ENCODE measurements at places on chromosomes 3 and 15.

- no peak for DNase-seq
Measured at GRCh38 chr3:14253022-14253706, 74.5 kb downstream of the LSM3 start.

GRCh38 chr3:185778821-185779220 is 46.0 kb downstream of the IGF2BP2 start:
- no peak for DNase-seq

DNA sequence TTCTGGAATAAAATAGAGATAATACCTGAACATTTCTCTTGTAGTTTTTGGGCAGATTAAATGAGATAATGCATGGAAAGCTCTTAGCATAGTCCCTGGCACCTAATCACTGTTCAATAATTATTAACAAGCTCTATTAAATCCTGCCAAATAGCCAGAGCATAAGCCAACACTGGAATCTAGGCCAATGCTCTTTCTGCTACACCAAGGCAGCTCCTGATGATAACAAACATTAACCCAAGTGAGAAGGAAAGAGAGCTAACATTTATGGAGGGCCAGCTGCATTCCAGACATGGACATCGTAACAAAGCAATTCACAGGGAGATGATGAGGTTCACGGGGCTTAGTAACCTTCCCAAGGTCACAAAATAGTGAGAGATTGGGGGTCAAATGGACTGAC is 23.3 kb downstream of the LARP6 start:
- DNase-seq: no peak

DNA sequence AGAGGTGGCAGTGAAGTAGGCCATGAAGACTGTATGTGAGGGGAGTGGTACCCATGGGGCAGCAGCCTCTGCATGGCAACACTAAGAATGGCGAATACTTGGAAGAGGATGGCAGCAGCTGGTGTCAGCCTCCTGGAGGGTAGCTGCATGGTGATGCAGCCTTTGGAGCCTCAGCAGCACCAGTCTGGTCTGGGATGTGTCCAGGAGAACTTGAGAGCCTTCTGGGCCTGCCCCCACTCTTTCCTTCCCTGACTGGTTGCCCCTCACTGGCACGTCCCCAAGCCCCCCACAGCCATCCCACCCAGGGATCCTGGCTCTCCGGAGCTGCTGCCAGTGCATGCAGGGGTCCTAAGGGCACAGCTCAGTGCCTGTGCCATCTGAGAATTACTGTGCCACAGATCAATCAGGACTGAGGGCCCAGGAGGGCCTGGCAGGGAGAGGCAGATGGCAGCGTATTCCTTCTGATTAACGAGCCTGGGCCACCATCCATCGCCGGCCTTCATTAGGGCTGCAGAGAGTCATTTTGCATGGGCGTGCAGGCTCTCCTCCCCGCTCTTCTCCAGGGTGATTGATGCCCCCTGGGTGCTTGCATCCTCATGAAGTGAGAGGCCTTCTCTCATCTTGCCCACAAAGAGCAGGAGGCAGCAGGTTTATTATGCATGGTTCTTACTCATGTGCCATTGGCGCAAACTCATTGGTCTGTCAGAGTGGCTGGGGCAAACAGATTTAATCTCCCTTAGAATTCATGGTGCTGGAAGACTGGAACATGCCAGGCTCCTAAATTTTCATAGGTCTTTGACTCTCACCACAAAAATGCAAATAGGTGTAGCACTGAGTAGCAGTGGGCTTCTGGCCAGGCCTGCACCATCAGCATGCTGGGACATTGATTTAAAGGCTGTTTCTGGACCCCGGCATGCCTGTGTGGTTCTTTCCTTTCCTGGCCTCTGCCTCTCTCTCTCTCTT is 116.8 kb downstream of the EPHB1 start:
- no peak for DNase-seq

DNA sequence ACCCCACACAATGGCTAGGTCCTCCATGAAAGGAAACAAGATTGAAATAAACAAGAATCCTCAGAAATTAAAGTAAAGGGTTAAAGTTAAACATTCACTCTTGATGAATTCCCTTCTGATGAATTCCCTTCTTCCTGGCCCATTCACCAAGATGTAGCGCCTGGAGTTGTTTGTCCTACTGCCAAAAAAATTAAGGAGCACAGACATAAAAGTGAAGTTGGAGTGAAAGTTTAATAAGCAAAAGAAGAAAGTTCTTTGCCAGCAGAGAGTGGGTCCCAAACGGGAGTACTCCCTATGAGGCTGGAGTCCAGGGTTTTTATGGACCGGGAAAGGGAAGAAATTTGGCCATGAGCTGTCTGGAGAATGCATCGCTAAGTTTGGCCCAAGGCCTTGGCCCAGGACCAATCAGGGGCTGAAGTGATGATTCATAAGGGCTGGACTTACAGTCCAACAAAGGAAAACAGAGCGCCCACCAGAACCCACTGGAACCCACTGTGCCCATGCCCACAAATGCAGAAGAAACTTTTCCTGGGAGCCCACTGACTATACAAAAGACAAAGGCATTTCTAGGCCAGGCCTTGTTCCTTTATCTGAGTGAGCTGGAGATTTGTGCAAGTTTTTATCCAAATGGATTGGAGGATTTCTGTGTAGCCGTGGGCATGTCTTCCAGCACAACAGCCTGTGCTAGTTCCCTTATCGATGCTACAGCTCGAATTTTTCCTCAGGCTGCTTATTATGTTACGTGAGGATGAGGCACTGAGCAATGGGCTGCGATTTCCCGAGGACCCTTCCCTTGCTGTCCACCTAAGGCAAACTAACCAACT is 1561.6 kb downstream of the OTOL1 start:
- no peak for DNase-seq

DNA sequence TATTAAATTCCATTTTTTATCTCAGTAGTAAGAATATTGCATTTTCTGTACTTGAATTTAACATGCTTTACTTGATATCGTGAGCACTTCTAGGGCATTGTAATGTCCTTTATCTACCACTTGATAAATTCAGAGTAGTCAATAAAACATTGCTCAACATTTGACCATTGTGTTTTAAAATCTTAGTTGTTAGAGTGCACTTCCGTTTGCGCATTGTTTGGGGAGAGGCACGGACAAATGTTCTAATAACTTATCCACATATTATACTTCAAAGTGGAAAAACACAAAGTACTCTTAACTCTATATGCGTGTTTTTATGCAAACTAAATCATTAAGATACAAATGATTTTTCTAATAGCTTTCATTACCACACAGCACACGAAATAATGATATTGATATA is 419 bp downstream of the FAM227B start:
- no peak for DNase-seq

- DNase-seq: no peak
Measured at GRCh38 chr3:121651684-121652083, 9.0 kb downstream of the HCLS1 start.

DNA sequence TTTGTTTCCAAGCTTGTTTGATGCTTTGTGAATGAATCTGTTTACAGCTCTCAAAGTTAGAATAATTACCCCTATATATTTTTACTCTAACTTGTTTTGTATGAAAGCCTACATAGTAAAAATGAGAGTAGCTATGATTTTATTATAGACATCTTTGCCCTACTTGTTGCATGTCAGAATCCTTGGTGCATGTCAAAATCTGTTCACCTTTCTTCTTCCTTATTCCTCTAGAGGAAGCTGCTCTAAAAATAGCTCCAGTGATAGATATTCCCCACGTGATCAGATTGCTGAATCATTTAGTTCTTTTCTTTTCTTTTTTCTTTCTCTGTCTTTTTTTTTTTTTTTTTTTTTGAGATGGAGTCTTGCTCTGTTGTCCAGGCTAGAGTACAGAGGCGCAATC is 39.8 kb downstream of the LRRC49 start:
- no peak for DNase-seq

GRCh38 chr15:45347989-45348388 is 30.4 kb downstream of the GATM start:
- no peak for DNase-seq

GRCh38 chr15:22951381-22952280 is 28.5 kb downstream of the CYFIP1 start:
- no peak for DNase-seq

DNA sequence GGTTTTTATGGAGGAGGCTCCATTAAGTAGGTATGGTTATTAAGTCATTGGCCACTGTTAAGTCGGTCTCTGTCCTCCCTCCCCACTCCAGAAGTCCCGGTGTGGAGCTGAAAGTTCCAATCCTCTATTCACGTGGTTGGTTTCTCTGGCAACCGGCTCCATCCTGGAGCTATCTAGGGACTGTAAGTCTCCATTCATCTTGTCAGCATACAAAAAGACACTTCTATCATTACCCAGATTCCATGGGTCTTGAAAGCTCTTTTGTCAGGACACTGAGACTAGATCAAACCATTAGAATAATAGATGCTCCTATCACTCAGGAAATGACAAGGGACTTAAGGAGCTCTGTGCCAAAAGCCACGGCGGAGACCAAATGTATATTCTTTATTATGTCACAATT is 110.3 kb downstream of the PIK3CB start:
- DNase-seq: no peak

GRCh38 chr15:40217166-40217824 is 21.6 kb upstream of the PAK6 start:
- DNase-seq: peak; percentile 23

- DNase-seq: peak; percentile 17
Measured at GRCh38 chr3:18657858-18658820, 233.0 kb upstream of the SATB1 start.

DNA sequence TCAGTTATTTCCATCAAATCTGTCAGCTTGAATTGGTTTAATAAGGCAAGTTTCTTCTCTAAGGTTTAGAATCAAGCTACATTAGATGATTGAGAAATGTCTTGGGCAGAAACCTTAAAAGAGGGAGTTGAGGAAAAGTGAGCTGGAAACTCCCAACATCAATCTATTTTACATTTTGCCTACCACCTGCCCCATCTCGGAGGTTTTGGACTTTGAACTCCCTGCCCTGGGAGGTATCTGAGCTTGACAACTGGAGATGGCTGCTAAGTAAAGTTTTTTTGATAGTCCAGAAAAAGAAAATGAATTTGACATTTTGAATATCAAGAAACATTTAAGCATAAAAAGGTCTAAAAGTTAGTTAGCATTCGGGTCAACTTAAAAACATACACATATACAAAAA is 234.2 kb downstream of the NFKBIZ start:
- no peak for DNase-seq

GRCh38 chr15:40357246-40357645 is 773 bp upstream of the DISP2 start:
- DNase-seq: no peak

GRCh38 chr3:189325454-189325853 is 153.7 kb downstream of the TPRG1 start:
- DNase-seq: no peak

DNA sequence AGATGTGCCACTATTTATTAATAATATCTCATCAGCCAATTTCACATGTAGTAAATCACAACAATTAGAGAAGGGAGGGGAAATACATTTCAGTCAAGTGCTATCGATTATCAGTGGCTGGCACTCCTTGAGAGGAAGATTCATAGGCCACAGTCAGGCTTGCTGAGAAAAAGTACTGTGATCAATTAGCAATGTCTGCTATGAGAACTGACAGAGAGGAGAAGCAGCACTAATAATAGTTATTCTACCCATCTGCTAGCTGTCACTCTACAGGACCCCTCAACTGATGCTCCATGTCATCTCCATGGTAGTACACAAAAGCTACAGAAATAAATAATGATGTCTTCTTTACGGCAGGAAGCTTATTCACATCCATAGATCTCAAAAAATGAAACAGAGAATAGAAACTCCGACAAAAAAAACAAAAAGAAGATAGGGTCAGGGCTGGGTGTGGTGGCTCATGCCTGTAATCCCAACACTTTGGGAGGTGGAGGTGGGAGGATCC is 351.3 kb downstream of the FOXP1 start:
- DNase-seq: no peak

DNA sequence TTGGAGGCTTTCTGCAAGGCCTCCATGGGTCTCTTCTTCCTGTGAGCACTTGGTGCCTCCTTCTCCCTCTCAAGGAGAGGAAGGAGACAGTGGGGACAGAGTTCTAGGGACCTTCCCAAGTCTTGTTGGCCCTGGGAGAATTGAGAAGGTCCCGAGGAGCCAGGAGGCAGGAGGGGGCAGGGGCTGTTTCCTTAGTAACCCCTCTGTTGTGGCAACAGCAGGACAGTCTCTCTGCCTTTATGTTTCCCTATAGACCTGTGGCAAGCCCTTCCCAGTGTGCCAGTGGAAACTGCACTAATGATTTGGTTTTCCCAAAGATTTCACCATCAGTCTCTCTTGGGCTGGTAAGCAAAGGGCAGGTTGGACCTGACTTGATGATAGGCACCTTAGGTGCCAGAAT is 87.8 kb upstream of the GALNT15 start:
- no peak for DNase-seq

DNA sequence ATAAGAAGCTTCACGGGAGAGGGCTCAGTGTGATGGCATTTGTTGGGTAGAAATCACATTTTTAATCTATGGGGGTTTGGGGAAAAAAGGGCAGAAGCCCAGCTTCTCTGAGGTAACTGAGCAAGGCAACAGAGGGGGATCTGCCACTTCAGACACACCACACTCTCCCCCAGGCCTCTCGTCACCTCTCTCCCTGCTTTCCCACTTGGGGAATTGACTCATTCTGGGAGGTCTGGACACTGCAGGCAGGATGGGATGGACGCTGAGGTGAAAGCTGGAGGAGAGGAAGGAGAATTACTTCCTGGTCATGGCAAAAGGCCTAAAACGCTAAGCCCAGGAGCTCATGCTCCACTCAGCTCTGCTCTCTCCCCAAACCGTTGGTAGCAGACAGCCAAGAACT is 33.2 kb downstream of the MYO5C start:
- no peak for DNase-seq

DNA sequence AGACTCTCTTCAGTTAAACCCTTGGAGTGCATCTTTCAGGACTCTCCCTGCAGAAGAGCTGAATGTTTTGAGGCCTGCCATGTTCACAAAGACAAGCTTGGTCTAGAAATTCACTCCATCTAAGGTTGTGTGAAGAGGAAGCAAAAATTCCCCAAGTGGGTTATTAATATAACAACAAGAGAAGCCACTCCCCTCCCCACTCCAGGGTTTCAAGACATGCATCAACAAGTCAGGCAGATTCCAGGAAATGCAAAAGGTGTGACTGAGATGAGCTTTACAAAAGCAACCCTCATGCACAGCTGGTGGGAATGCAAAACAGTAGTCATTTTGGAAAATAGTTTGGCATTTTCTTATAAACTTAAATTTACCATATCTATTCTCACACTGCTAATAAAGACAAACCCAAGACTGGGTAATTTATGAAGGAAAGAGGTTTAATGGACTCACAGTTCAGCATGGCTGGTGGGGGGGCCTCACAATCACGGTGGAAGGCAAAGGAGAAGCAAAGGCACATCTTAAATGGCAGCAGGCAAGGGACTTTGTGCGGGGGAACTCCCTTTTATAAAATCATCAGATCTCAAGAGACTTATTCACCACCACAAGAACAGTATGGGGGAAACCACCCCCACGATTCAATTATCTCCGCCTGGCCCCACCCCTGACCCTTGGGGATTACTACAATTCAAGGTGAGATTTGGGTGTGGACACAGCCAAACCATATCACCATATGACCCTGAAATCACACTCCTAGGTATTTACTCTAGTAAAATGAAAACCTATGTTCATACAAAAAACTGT is 31.3 kb downstream of the TARS3 start:
- peak; percentile 93 for DNase-seq

GRCh38 chr3:100254168-100254777 is 6.5 kb upstream of the TBC1D23 start:
- peak; percentile 38 for DNase-seq

GRCh38 chr3:9091486-9092235 is 128.4 kb upstream of the RAD18 start:
- no peak for DNase-seq

GRCh38 chr3:192408647-192409200 is 318.6 kb downstream of the FGF12 start:
- no peak for DNase-seq
